ENCODE measurements at places on chromosomes 3 and 15. TPM values are rescaled to one million over a fixed set of nuclear protein-coding genes. Genes with fewer than 3 reads are reported as not detected.
A peak's percentile ranks its signal among the peaks of the same experiment; 100 is the strongest.

Gene PIF1
- 4.8 TPM for total RNA-seq

Gene IL17RE
- total RNA-seq: 0.74 TPM

Gene POC1A
- 7.5 TPM for total RNA-seq

Gene GABRR3
- not detected for total RNA-seq

Gene GPR15
- total RNA-seq: not detected

Gene HTR3E
- not detected for total RNA-seq

Gene CRYBG3
- 18.5 TPM for total RNA-seq

Gene CEMIP
- not detected for total RNA-seq

Gene LRRIQ4
- total RNA-seq: 0.38 TPM

DNA sequence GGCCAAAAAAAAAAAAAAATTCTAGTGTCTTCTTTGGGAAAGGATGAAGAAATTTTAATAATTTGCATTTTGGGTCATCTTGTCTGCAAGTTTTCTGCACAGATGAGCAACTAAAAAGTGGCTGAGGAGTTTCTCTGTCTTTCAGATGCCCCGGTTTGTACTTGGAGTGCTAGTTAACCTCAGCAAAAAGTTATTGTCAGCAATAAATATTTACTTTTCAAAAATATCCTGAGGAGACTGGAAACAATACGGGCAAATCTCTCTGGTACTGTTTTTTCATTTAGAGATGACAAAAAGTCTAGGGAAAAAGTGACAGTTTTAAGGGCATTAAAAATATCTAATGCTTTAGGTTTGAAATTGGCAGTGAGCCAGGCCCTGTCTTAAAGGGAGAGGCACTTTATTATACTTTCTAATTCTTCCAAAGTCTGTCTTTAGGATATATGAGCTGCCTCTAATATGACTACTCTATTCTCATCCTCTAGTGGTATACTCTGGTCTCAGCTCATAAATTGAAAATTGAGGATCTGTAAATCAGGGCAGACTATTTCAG lies 436.0 kb upstream of the NR2F2 start:
- no peak for DNase-seq

DNA sequence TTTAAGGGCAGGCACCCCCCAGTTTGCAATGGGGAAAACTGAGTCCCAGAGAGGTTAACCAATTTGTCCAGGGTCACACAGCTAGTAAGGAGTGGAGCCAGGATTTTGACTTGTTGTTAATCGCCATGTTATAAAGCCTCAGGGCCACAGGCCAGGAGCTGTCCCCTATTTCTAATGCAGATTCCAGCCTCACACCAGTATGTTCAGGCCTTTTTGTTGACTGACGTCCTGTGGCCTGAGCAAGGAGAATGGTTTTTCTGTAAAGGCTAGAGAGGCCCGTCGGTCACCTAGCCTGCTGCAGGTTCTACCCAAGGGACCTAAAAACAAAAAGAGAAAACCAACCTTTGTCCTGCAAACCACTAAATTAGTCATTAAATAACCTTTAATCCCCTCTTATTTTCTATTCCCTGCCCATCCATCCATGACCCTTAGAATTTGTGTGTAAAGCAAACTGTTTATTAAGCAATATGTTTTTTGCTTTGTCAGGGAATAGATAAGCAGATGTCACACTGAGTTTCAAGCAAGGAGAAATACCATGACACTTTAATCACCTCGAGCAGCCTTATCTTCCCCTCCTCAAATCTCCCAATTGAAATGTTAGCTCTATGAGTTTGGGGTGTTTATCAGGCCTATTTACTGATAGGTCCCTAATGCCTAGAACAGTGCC lies 14.1 kb downstream of the ACOX2 start:
- no peak for DNase-seq

- DNase-seq: no peak
Observed at GRCh38 chr15:46502667-46503066, 867.8 kb downstream of the SQOR start.

DNA sequence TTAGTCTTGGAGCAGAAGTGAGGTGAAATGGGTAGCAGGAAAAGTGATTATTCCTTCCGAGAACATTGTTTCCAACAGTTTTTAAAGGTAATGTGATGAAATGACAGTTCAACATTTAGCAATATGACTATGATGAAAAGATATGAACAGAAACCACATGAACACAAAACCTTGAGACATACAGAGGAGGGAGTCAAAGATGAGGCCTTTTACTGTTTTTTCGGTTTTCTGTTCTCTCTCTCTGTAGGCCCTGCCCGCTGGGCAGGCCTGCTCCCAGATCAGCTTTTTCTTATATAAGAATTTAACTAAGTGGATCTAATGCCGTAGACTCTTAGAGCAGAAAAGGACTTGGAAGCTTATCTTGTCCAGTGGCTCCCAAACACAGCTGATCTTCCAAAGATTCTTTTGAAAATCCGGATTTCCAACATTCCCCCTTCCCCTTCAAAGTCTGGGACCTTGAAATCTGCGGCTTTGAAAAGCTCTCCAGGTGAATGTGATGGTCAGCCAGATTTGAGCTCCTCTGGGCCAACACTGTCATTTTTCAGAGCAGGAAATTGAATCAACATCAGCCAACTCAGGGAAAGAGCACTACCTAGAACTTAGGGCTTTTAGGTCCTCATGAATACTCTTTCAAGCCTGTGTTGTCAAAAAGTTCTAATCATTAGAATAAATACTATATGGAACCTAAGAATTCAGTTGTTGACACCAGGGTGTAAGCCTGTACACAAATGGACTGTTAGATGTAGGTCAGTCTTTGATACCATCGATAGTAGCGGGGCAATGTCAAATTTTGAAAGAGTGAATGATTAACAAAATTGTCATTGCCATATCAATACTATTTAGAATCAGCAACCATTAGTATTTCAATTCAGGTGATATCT lies 372.7 kb downstream of the SHQ1 start:
- DNase-seq: no peak

DNA sequence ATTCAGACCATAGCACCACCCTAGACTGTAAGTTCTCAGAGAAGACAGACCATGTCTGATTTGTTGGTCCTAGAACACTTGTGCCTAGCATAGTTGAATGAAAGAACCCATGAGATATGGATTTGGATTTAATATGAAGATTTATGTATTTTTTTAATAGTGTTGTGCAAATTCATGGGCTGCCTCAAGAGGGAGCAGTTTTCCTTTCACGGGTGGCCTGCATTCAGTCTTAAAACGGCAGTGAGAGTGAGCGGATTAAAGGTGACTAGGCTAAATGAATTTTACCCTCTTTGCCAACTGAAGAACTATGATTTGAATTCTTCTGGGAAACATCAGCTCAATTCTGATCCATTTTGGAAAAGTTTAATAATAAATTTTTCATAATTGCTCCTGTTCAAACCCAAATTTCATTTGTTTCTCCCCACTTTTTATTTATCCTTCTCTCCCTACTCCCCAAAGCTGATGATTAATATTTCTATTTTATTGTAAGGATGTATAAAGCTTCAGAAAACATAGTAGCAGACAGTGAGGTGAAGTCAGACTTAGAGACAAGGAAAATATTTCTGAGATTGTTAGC lies 67.3 kb downstream of the MORC1 start:
- no peak for DNase-seq

- no peak for DNase-seq
Observed at GRCh38 chr15:37789397-37789786, 145.0 kb upstream of the TMCO5A start.

GRCh38 chr3:177793451-177793850 lies 596.2 kb upstream of the TBL1XR1 start:
- no peak for DNase-seq

- peak; percentile 68 for DNase-seq
Observed at GRCh38 chr15:55588070-55588814, at the start of gene PYGO1. Gene PYGO1, minus strand, starts transcription at chr15:55588345. Its CDS starts 462 bp downstream, at chr15:55587883.

- no peak for DNase-seq
Observed at GRCh38 chr15:89621547-89621946, 33.7 kb downstream of the KIF7 start.

Measured in endothelial cell (in vitro differentiated cells).